SHP77 treated with DMSO at 0.1 percent for 48 hours (cell line): ENCODE measurements at places on chromosomes 5 and 9.
A peak's percentile ranks its signal among the peaks of the same experiment; 100 is the strongest.

DNA sequence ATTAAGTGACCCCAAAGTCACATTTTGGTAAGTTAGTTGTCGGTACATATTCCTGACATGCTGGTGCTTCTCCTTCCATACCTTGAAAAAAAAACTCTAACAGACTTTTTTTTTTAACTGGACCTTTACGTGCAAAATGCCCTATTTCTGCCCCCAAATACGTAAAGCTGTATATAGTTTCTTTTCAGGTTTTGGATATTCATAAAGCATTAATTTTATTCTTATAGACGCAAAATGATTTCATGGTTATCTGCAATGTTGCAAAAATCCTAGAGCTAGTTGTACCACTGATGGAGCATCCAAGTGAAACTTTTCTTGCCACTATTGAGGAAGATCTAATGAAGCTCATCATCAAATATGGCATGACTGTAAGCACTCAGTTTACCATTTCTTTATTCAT, 167.6 kb downstream of the NIPBL start:
- no peak for DNase-seq

- DNase-seq, result no peak
Observed at GRCh38 chr5:180652346-180652745, 2.9 kb upstream of the FLT4 start.

DNA sequence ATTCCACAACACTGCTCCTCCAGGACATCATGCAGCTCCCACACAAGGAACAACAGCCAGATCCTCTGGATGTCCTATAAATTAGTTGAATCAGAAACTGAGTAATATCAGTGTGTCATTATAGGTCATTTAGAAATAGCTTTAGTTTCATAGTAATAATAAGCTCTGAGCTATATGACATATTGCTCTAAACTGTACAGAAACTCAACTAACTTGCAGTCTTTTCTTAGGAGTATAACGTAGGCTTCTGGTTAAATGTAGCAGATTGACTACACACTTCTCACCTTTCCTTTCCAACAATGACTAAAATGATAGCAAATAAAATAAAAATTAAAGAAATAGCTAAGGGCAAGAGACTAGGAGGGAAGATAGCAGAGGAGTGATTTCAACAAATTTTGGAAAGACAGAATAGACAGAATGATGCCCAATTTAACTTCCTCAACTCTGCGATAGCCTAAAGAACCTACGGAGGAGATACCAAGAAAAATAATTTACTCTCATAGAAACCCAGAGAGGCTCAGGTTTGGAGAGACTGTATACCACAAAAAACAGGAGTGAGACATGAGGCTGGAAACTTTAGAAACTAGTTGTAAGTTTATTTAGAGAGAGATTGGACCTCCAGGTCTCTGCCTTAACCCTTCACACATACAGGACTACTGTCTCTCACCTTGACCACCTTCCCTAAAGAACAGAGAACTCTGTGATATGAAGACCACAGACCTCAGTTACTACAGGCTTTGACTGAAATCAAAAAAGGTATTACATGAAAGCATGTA, 193.7 kb downstream of the TSSK1B start:
- DNase-seq, result no peak

GRCh38 chr9:134957945-134958227, 40.2 kb upstream of the FCN1 start:
- DNase-seq, result no peak

DNA sequence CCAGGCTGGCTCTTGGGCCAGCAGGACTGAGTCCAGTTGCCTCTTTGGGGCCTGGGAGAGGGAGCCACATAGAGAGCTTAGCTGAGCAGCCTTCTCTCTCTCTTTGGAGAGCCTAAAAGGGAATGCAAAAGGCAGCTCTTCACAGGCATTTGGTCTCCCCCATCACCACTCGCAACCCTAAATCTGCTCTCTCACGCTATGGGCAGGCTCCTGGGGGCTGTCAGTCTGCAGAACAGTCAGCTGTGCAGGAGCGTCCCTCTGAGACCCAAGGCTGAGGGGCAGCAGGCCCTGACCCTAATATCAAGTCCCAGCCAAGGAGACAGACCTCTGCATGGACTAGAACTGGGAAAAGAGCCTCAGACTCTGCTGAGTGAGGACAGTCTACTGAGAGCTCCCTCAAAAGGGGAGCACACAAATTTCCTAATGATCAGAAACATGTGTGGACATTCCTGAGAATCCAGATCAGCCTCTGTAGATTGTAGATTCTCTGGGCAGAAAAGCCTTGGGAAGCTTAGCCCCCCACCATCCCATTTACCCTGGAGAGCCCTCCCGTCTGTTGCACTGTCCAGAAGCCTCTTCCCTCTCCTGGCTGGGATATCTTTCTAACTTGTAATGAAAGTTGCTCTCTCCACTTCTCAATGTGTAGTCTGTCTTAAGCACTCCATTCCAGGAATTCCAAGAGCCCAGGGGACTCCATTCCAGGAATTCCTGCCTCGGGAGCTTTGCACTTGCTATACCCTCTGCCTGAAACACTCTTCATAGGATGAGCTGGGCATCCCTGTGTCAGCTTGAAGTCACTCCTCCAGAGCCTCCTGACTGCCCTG, 79.4 kb downstream of the FAM114A2 start:
- DNase-seq, result no peak

GRCh38 chr5:100575815-100576214, 40.6 kb downstream of the FAM174A start:
- no peak for DNase-seq

GRCh38 chr9:1028501-1029190, 21.5 kb upstream of the DMRT2 start:
- DNase-seq, result no peak

DNA sequence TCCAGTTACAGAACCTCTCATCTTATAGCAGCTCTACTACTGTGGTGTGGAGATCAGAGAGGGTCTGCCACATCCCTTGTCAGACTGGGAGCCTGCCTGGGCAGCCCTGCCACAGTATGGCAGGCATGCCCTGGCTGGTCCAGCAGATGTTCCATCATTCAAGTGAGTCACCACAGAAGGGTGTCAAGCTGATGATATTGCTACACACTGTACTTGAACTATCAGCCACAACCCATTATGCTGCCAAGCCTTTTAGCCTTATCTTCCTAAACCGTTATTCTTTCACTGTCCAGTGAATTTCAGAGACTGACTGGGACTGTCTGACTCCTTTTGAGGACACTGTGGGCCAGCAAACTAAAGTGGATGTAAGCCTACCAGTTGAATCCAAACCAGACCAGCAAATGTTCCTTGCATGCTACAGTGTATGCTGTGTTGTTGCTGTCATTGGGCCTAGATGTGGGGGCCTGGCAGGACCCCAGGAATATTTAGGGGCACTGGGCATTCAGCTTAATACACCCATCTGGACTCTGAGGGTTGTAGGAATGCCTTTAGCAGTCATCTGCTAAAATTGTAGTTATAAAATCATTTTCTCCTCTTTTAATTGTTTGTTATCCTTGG, 202.6 kb downstream of the NR3C1 start:
- peak; percentile 97 for DNase-seq
